Ecto neural progenitor cell (in vitro differentiated cells): ENCODE measurements at places on chromosomes 4 and X.

GRCh38 chr4:92305878-92306520, 2.2 kb downstream of the GRID2 start:
- peak; percentile 63 for DNase-seq

DNA sequence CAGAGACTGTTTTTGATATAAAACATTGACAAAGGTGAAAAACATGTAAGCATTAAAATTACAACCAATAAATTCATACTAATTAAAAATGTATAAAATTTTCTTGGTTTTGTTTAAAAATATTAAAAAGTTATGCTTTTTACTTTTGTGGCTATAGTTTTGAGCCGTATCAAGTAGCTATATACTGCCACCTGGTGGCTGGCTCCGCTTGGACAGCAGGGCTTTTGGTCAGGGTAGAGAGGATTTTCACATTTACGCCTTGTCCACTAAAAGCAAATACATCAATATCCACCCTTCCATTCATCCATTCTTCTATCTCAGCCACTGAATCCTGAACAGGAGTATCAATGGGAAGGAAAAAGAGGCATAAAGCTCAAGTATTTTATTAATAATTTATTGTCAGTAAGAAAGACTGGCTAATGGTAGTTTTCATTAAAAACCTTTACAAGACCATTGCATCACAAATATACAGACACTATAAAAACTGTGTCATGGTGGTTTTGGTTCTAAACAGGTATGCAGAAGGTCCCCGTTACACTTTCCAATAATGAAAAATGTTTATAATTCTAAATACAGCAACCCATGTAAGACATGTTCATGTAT, 32.1 kb upstream of the MTNR1A start:
- DNase-seq: no peak

GRCh38 chr4:175561696-175562095, 250.4 kb downstream of the GPM6A start:
- DNase-seq: no peak

GRCh38 chrX:18890049-18890381, 93.9 kb downstream of the PHKA2 start:
- no peak for DNase-seq

DNA sequence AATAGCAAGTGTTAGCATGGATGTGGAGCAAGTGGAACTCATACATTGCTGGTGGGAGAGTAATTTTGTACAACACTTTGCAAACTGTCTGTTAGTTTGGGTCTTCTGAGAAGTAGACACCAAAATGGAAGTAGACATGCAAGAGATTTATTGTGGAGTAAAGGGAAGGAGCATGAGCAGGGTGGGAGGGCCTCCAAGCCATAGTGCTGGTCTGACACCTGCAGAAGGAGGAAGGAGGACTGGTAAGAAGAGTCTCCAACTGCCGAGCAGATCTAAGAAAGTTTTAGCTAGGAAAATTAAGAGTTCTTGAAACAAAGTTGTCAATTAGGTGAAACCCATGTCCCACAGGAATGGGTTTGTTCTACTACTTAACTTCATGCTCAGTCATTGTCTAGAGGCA, 64.0 kb upstream of the DDIT4L start:
- no peak for DNase-seq

- DNase-seq: no peak
Measured at GRCh38 chr4:3107691-3108121, 33.2 kb downstream of the HTT start.

GRCh38 chr4:140944199-140944515, 188.0 kb upstream of the TBC1D9 start:
- no peak for DNase-seq

DNA sequence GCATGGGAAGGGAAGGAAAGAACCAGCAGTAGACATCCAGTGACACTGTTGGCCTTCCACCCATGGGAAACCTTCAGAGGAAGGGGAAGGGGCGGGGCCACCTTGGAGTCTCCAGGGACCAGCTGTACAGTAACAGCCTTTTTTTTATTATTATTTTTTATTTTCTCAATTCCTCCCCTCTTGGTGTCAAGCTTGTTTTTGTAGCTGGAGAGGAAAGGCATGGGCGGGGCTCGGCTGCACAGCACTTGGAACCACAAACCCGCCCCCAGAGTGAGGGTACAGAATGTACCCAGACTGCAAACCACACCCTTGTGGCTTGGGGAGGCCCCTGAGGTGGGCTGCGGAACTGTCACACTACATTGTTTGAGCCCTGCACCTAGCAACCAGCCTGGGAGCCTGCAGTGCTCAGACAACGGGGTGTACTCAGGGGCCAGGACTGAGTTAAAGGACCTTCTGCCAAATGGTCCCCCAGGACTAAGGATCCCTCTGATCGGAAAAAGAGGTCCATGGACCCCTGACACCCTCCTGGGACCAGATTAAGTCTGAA, 45.7 kb downstream of the PRPS1 start:
- DNase-seq: no peak

GRCh38 chr4:87310691-87311335, 11.9 kb downstream of the HSD17B13 start:
- no peak for DNase-seq

- no peak for DNase-seq
Measured at GRCh38 chr4:111814961-111815360, 330.3 kb upstream of the FAM241A start.

- no peak for DNase-seq
Measured at GRCh38 chrX:30865015-30865414, 24.0 kb downstream of the TAB3 start.

GRCh38 chr4:113317523-113317922, 268.1 kb downstream of the ANK2 start:
- DNase-seq: no peak

- peak; percentile 71 for DNase-seq
Measured at GRCh38 chr4:40924096-40924792, 174.5 kb downstream of the NSUN7 start.

GRCh38 chrX:105101378-105101777, 119.1 kb downstream of the TEX13A start:
- no peak for DNase-seq

DNA sequence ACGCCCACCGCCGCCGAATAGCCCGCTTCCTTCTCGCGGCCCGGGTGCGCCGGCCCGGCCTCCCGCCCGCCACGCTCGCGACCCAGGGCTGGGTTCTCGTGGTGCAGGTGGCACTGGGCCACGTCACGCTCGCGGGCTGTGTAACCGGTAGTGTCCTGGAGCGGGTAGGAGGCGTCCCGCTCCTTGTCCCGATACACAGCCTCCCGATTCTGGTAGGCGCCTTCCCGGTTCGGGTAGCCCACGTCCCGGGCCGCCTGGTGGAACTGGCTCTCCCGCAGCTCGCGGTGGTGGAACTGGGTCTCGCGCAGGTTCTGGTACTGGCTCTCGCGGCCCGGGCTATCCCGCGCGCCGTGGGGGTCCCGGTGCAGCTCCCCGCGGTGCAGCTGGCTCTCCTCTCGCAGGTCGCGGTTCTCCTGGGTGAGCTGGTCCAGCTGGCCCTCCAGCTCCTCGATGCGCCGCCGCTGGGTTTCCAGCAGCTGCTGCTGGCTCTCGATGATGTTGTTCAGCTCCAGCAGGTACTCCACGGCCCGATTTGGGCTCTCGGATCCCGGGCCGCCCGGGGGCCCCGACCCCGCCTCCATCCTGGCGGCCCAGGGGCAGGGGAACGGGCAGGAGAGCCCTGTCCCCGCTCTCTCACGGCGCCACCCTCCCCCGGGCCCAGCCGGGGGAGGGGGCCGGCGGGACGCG, 39.3 kb upstream of the IQSEC2 start:
- DNase-seq: no peak

- DNase-seq: no peak
Measured at GRCh38 chr4:61129971-61130370, 70.2 kb upstream of the ADGRL3 start.

GRCh38 chr4:138111462-138112000, 130.6 kb downstream of the SLC7A11 start:
- DNase-seq: no peak

GRCh38 chr4:55032179-55032578, 93.2 kb downstream of the KDR start:
- no peak for DNase-seq

DNA sequence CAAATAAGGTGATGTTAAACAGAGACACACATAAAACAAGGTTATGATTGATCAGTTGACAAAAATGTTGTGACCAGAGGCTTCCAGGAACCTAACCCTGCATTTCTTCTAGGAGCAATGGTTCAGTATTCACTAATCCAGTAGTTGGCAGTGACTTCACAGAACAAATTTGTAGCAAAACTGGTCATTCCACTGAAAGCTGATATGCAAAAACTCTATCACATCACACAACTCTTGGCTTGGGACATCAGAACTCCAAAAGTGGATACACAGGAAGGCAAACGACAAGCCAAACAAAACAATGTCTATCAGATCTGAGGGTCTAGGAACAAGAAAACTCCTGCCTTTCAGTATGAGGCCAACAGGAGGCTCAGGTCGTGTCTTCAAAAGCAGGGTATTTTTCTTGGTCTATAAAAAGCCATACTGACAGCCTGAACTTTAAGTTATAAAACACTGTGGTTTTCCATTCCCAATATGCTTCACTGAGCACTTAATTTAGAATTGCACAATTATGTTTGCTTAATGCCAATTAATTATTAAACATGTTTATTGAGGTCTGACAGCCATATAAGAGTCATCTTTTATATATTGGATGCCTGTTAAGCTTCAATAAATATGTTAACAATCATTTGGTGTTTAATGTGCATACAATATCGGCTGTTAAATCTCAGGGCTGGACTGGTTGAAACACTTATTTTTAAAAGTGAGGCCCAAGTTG, 45.6 kb downstream of the SOD3 start:
- DNase-seq: no peak

DNA sequence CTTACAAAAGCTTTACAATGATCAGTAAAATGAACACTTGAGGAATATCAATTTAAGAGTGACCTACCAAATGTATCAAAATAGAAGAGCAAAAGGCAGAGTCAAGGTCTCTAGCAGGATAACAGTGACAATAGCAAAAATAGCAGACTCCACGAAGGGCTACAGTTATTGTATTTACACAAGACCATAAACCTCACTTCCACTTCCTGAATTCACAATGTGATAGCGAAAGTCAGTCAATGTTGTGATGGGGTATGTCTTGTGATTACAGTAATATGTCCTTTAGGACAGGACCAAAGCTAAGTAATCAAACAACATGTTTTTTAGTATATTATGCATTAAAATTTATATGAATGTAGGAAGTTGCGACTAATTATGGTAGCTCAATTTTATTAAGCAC, 139.6 kb downstream of the IQCM start:
- DNase-seq: no peak
